ENCODE measurements at places on chromosomes 1 and 21. TPM values are rescaled to one million over a fixed set of nuclear protein-coding genes. Genes with fewer than 3 reads are reported as not detected.

Gene GCSAML
- polyA plus RNA-seq = not detected

GRCh38 chr1:6989212-6990159 lies 204.2 kb downstream of the CAMTA1 start:
- no peaks in the 10 kb centered on the region for H3K36me3 ChIP-seq
- DNase-seq = no peak
- no peak overlapping the region for H3K27ac ChIP-seq
- no peaks in the 10 kb centered on the region for H3K27me3 ChIP-seq
- no peaks in the 10 kb centered on the region for H3K4me1 ChIP-seq

GRCh38 chr1:206464456-206464964 lies 5.8 kb upstream of the IKBKE start:
- H3K4me3 ChIP-seq = no peak overlapping the region
- DNase-seq = no peak
- H3K27me3 ChIP-seq = no peaks in the 10 kb centered on the region
- no peak overlapping the region for H3K27ac ChIP-seq
- H3K36me3 ChIP-seq = no peaks in the 10 kb centered on the region

Gene INTS11
- polyA plus RNA-seq = 38.3 TPM

All from liver (tissue), 10 donors.